ENCODE measurements at places on chromosomes 12 and 14. TPM values are rescaled to one million over a fixed set of nuclear protein-coding genes. Genes with fewer than 3 reads are reported as not detected.

Gene SLCO1B3
- total RNA-seq = not detected

Gene GDF11
- 6.6 TPM for total RNA-seq

DNA sequence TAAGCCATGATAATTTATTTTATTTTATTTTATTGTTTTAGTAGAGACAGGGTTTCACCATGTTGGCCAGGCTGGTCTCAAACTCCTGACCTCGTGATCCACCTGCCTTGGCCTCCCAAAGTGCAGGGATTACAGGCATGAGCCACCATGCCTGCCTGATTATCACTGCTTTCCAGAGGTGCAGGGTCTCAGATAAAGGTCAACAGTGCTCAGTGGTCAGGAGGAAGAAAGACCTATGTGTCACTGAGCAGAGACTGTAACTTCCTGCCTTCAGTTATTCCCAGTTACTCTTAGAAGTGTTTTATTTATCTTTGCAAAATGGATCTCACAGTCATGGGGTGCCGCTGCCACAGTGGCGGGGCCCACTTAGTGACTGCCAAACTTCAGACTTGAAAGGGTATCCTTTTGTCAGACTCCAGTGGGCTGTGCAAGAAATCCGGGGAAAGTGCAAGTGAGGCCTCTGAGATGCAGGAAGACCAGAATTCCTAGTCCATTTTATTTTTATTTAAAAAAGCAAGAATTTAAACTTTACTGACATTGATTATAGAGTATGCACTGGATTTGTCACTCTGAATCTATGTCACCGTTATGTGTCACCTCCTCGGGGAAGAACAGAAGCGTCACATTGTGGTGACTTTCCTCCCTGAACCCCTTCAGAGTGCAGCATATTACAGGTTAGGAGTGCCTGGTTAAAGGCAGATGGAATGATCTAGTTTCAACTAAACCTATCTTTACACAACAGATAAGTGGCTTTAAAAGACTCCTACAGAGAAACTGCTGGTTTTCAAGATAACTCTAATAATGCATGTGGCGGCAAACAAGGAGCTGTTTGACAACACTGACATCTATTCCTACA lies 59.1 kb upstream of the BICD1 start:
- no peak overlapping the region for H3K27ac ChIP-seq
- H3K4me1 ChIP-seq = peaks cover 3% of the 10 kb centered on the region
- H3K36me3 ChIP-seq = no peaks in the 10 kb centered on the region
- DNase-seq = no peak

DNA sequence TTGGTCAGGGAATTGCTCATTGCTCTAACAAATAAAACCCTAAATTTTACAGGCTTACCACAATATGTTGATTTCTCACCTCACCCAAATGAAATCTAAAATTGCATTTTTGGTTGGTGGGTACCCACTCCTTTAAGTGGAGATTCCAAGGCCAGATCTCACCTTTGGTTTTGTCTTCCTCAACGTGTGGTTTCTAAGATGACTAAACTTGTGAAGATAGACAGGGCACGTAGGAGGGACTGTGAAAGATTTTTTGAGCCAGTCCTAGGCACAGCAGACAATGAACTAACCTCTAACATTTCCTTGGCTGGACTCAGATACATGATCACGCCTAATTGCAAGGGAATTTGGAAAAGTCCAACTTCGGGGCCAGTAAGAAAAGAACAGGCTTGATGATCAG lies 1003.9 kb downstream of the FLRT2 start:
- no peak overlapping the region for H3K27ac ChIP-seq
- H3K27me3 ChIP-seq = no peaks in the 10 kb centered on the region
- no peaks in the 10 kb centered on the region for H3K36me3 ChIP-seq
- H3K4me1 ChIP-seq = no peaks in the 10 kb centered on the region

Gene NGB
- total RNA-seq = not detected

Gene CDCA3
- total RNA-seq = 0.80 TPM

- no peak for DNase-seq
- H3K4me3 ChIP-seq = no peak overlapping the region
- no peak overlapping the region for H3K27ac ChIP-seq
- no peaks in the 10 kb centered on the region for H3K4me1 ChIP-seq
Observed at GRCh38 chr14:26855077-26855753, 257.4 kb upstream of the NOVA1 start.

GRCh38 chr14:23432946-23433345 lies 2.5 kb downstream of the MYH7 start:
- H3K4me1 ChIP-seq = no peaks in the 10 kb centered on the region
- no peak for DNase-seq
- H3K27me3 ChIP-seq = no peaks in the 10 kb centered on the region
- H3K4me3 ChIP-seq = no peak overlapping the region
- no peaks in the 10 kb centered on the region for H3K36me3 ChIP-seq
- H3K27ac ChIP-seq = no peak overlapping the region

DNA sequence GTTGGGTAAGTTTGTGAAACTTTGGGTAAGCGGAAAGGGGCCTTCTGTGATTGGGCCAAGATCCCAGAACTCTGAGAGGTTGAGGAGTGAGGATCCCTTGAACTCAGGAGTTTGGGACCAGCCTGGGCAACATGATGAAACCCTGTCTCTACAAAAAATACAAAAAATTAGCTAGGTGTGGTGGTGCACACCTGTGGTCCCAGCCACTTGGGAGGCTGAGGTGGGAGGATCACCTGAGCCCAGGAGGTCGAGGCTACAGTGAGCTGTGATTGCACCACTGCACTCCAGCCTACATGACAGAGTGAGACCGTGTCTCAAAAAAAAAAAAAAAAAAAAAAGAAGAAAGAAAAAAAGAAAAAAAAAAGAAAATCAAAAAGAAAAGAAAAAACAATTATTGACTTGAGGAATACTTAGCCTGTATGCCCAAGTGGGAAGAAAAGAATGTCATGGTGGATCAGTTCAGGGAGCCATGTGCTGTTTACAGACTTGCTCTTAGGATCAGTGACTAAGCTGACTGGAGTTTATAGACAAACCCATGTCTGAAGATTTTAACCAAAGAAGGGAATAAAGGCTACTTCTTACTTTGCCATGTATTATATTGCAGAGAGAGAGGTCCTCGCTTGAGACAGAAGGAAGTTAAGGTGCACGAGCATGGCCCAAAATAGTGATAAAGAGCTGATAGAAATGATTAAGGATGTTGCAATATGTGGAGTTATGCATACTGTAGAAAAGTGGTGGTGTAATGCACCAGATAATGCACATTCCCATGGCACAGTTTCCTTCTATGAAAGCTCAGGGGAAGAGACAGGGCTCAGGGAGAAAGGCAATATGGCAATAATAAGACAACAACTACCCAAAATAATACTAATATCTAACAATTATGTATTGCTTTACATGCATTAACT lies 881 bp downstream of the HSD17B6 start:
- H3K4me1 ChIP-seq = no peaks in the 10 kb centered on the region
- no peak overlapping the region for H3K27ac ChIP-seq
- H3K27me3 ChIP-seq = no peaks in the 10 kb centered on the region
- no peak for DNase-seq
- H3K36me3 ChIP-seq = no peaks in the 10 kb centered on the region

Gene SYNE2
- total RNA-seq = 92.6 TPM

- no peaks in the 10 kb centered on the region for H3K36me3 ChIP-seq
- no peak for DNase-seq
- H3K4me1 ChIP-seq = no peaks in the 10 kb centered on the region
- no peaks in the 10 kb centered on the region for H3K27me3 ChIP-seq
Observed at GRCh38 chr12:117437516-117438255, 76.3 kb upstream of the NOS1 start.

GRCh38 chr12:92000597-92000996 lies 145.0 kb downstream of the BTG1 start:
- no peaks in the 10 kb centered on the region for H3K36me3 ChIP-seq
- DNase-seq = no peak
- H3K4me3 ChIP-seq = no peak overlapping the region

GRCh38 chr14:60165547-60165876 lies 314 bp upstream of the DHRS7 start:
- peaks cover 30% of the 10 kb centered on the region for H3K4me1 ChIP-seq
- peaks cover 6% of the 10 kb centered on the region for H3K36me3 ChIP-seq
- H3K27me3 ChIP-seq = no peaks in the 10 kb centered on the region
- peak overlapping the region; percentile 70 for H3K4me3 ChIP-seq
- H3K27ac ChIP-seq = peak overlapping the region; percentile 90
- no peak for DNase-seq

Gene CSRNP2
- 14.4 TPM for total RNA-seq

DNA sequence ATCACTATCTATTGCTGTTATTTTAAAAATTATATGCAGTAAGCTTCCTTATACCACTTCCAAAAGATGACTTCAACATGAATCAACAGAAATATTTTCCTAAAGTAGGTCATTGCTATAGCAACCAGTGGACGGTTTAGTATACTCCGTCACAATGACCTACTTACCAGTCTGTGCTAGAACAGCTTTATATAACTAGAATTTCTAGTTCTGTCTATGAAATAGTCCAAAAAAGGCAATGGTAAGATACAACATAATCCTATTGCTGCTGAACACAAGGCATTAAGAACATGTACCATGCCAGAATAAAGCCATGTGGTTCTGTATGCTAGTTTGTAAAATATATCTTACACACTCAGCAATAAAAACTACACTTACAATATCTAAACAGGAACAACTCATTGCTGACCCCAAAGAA lies 40.7 kb upstream of the MTERF2 start:
- H3K4me3 ChIP-seq = no peak overlapping the region
- DNase-seq = no peak
- peaks cover 13% of the 10 kb centered on the region for H3K4me1 ChIP-seq
- no peaks in the 10 kb centered on the region for H3K36me3 ChIP-seq
- H3K27ac ChIP-seq = peak overlapping the region; percentile 66

Data from CD4-positive, alpha-beta T cell (primary cell).